Stimulated activated CD8-positive, alpha-beta memory T cell treated with anti-CD3 and anti-CD28 coated beads, Interleukin-15, amount 100 ng/mL, for 4 hours (primary cell): ENCODE measurements at places on chromosomes 16 and 17.

- DNase-seq = peak; percentile 36
Measured at GRCh38 chr17:75344666-75345065, 55.4 kb upstream of the SLC25A19 start.

DNA sequence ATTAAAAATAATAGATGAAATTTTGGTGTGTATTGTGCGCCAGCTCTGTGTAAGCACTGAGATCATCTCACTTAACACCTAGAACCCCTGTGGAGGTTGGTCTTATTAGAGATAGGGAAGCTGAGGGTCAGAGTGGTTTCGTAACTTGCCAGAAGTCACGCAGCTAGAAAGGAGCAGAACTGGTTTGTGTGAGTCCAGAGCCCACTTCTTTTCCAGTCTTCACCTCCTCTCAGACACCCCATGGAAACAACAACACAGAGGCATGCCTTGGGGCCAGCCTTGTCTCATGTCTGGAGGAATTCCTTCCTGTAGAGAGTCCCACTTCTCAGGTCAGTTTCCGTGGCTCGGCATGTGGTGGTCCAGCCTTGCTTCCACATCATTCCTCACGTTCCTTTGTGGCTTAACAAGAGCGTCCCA, 16.5 kb downstream of the YPEL2 start:
- DNase-seq = no peak

GRCh38 chr17:73551759-73552158, 92.5 kb downstream of the SDK2 start:
- no peak for DNase-seq

DNA sequence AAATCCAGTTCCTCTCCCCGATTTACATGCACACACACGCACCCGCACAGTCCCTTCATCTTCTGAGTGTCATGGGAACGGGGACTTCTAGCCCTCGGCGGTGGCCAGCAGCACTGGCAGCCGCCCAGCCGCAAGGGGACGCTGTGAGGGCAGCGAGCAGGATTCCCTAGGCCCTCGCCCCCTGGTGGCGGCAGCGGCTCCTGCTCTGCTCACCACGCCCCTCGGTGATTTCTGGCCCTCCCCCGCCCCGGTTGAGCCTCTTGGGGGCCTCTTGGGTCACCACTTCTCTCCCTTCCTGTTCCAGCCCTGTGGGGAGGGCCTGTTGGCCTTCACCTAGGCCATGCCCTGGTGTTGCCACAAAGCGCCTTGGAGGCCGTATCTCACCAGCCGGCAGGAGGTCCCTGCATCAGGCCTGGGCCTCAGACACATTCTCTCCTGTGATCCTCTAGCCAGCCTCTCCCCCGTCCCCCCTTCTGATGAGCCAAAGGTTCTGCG, 75.2 kb upstream of the KSR1 start:
- peak; percentile 52 for DNase-seq

DNA sequence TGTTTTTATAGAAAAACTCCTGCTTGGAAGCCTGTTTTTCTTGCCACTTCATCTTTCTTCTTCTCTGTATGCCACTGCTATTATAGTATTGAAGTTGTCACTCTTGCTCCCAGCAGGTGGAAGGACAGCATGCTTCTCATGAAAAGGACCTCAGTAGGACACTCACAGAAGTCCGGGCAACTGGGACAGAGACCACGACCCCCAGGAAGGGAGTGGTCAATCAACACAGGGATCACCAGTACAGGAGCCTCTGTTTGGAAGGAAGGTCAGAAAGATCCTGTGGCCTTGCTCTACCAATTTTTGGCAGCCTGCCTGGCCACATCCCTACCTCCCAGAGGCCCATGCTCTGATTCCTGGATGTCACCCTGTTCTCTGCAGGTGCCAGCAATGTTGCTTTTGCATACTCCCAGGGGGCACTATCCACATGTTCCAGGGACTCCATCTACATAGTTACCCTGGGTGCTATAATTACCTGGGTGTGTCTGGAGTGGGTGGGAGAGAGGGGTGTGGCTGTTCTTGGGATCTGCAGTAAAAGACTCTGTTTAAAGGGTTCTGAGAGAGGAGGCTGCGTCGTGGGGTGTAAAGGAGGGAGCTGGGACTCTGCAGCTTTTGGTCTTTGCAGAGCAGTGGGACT, 13.7 kb upstream of the AKAP10 start:
- no peak for DNase-seq

DNA sequence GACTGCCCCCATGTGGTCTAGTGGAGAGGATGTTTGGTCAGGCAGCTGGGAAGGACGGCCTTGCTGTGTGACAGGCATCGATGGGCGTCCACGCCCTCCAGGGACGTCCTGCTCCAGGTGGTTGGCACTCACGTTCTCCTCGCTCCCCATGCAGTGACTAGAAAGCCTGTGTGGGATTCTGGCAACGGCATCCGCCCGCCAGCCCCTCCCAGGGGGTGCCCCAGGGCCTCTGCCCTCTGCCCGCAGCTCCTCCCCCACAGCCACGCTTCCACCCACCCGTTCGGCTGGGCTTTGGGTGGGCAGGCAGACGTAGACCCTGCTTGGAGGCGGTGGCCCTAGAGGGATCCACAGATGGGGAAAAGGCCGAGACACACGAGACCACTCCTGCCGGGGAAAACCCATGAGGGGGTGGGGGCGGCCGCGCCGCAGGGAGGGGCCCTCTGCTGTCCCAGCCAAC, 4.7 kb upstream of the IL17C start:
- DNase-seq = peak; percentile 51

DNA sequence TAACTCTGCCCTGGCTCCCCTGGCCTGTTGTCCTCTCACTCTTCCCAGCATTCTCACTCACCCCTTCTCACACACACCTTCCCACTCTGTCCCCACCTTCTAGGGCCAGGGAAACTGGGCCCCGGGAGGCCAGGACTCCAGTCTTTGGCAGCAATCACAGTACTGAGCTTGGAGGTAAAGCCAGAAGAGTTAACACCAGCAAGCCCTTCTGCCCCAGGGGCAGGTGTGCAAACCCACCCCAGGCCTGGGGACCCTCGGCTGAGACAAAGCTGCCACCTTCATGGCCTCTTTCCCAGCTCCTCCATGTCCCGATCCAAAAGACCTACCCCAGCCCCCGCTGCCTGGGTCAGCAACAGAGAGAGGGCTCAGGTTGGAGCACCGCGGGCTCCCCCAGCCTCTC, 36.9 kb upstream of the MLKL start:
- DNase-seq = no peak

DNA sequence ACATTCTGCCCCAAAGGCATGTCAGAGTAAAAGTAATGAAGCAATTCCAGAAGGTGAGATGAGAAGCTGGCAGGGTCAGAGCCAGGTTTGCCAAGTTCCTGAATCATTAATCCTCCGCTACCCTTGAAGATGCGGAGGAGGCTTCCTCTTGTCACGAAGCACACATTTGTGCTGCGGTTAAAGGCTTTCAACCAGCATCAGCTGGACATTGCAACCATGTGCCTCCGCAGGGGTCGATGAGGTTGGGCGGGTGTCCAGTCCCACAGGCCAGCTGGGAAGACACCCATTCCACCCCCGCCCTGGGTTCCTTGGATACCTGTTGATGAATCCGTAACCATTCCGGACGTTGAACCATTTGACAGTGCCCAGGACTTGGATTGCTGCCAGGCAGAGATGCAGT, 1.3 kb downstream of the YBX2 start:
- DNase-seq = no peak

DNA sequence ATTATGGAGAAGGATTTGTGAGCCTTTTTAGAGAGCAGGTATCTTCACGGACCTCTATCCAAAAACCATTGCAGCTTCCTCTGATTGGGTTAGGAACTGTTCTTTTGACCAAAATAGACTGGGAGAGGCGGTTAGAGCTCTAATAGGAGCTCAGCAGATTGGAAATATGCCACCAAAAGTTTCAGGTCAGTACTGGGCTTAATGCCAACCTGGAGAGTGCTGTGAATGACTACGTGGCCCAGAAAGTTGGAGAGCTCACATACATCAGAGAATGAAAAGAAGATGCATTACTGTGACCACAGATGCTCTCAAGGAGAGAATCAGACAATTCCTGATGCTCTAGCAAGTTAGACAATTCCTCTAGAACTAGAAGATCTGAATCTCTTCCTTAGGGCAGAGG, 86.5 kb downstream of the ABCA8 start:
- DNase-seq = no peak

GRCh38 chr16:15949210-15950160, at the start of gene ABCC1:
Gene ABCC1, plus strand, starts transcription at chr16:15949616. Its CDS starts 136 bp downstream, at chr16:15949752.
- DNase-seq = peak; percentile 66

DNA sequence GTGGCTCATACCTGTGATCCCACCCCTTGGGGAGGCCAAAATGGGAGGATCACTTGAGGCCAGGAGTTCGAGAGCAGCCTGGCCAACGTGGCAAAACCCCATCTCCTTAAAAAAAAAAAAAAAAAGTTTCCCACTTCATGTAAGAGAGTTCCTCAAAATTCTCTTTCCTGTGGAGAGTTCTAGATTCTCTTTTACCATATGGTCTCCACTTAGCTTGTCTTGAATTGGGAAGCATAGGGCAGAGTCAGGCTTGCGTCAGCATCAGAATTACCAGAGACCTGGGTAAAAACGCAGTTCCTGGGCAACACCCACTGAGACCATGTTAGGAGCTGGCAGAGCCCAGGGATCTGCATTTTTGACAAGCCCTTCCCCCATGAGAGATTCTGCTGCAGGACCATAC, 158.4 kb downstream of the CCDC182 start:
- no peak for DNase-seq

DNA sequence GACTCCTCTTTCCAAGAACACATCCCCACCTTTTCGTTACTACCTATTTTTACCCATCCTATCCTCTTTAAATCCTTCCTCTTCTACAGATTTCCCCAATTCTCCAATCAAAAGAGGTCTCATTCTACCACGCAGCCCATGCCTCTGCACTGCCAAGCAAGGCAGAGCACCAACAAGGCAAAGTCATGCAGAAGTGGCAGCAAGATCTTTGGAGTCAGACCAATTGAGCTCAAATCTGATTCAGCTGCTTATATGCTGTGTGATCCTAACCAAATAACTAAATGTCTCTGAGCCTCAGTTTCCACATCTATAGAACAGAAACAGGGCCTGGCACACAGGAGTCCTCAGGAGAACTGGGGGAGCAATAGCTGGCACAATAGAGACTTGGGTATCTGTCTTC, 41.0 kb downstream of the TOM1L2 start:
- DNase-seq = no peak

DNA sequence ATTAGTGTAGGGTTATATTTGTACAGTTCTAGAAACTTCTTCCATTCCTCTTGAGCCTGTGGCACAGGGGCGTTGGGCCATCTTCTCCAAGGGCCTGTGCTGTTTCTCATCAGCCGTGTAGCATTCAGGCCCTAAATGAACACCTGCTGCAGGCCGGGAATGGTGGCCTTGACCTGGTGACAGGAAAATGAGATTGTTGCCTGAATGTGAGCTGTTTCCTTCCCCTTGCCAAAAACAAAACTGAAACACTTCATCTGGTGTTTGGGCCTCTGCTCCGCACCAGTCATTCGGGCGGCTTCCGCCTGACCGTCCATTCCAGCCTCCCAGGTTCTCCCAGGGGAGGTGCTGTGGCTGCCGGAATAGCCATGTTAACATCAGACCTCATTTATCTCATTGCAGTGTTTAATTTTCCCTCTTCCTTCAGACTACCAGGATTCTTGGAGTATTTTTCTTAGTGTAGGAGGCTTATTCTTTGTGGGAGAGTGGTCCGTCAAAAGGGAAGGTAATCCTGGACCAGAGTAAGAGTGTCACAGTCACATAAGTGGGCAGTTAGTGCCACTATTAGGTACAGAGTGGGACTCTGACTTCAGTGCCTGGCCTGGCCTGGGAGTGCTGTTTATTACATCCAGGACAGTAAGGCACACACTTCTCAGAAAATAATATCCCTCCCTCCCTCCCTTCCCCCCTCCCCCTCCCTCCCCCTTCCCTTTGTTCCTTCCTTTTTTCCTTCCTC, 61.9 kb downstream of the WWP2 start:
- no peak for DNase-seq

DNA sequence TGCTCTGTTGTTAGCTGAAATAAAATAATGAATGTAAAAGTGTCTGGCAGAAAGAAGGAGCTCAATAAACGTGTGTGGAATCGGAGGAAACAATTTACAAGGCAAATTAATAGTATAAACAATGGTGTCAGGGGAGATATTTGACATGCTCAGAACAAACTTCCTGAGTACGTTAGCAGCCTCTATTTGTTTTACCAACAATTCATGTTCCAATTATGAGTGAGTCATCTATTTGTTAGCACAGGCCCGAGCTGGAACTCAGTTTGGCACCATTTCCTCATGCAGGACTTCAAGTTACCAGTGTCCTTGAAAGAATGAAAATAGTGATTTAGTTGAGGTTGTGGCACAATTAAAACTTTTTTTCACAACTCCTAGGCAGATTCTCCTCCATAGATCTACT, 9.1 kb downstream of the ASIC2 start:
- DNase-seq = no peak

- no peak for DNase-seq
Measured at GRCh38 chr17:50956750-50957523, 90.8 kb upstream of the TOB1 start.

DNA sequence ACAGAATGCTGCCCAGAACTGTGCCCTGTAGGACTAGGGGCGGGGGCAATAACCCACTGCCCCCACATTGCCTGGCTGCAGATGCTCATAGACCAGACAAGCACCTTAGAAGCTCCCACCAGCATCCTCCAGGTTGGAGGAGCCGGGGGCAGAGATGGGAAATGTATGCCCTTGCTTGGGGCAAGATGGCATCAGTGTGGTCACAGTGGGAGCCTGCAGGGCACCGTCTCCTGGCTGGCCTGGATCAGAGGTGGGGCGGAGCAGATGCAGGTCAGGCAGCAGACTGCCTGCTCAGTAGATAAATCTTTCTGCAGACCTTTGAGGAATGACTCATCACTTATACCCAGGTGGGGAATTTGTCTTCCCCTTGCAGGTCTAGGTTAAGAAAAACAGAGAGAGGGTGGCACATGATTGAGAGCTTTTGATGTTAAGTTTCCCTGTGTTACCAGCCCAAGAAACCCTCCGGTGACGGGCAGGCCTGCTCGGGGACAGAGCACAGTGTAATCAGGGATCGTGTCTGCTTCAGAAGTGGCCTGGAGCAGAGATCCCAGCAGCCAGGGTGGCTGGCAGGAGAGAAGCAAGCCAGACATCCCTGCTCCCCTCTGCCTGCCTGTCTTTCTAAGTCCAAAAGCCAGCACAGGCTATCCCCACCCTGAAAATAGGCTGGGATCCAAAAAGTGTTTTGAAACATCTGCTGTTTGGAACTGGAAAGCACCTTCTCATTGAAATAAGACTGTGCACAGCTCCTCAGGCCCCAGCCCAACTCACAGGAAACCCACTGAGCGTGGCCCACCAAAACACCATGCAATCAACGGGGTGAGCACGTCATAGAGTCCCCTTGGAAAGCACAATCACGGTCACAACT, 50.7 kb upstream of the RPL38 start:
- no peak for DNase-seq

DNA sequence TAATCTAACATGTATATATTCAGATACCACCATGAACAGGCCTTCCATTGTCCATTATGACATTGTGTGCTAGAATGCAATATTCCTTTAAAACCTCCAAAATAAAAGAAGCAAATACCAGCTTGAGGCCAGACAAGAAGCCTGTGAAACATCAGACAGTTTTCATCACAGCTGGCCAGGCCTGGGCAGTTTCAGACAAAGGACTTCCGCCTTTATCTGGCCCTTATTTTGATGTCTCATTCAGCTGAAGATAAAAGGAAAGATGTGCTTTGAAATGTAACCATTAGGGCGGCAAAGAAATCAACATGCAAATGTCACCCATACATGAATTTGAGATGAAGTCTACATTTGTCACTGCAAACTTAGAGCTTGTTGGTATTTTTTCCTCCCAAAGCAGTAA, 737.5 kb downstream of the KCNJ2 start:
- no peak for DNase-seq
